NCI-H2029 (cell line): ENCODE measurements at places on chromosomes 4 and X.
A peak's percentile ranks its signal among the peaks of the same experiment; 100 is the strongest.

DNA sequence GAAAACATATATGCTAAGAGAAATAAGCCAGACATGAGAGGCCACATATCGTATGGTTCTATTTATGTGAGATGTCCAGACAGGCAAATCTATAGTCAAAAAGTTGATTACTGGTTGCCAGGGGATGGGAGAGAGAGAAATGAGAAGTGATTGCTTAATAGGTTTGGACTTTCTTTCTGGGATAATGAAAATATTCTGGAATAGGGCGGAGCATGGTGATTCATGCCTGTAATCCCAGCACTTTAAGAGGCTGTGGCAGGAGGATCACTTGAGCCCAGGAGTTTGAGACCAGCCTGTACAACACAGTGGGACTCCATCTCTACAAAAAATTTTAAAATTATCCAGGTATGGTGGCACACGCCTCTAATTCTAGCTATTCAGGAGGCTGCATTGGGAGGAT is 22.4 kb downstream of the RBM47 start:
- DNase-seq = no peak

- no peak for DNase-seq
These were observed 3.8 kb upstream of the NSG1 start for GRCh38 chr4:4383085-4383484.

DNA sequence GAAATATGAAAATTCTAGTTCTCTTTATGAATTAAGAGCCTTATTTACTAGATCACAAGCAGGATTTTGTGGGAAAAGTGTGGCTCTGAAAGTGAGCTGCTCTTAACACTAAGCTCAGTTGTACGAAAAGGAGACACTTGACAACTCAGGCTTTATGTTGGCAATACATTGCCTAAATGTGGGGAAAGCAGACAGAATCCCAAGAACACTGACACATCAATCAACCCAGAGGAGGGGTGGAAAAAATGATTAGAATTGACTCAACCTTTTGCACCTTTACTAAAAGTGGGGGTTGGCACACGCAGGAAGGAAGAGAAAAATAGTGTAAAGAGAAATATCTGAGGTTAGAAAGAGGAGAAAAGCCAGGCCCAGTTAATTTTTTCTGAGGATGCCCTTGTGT is 61.6 kb downstream of the CHST7 start:
- no peak for DNase-seq

GRCh38 chr4:94856030-94856429 is 98.3 kb downstream of the BMPR1B start:
- DNase-seq = no peak

DNA sequence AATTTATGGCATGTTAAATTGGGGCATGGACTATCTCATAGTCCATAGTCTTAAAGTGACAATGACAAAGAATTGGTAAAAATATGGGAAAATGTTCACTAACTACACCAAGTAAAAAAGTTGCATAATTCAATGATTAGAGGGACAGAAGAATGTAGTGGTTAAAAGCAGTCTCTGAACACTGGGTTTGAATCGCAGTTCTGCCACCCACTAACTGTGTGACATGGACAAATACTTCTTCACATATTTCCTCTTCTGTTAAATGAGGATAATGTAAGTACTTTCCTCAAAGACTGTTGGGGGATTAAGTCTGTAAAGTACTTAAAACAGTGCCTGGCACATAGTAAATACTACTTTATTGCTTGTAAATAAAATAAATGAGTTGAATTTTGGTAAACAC is 15.3 kb downstream of the COQ2 start:
- DNase-seq = no peak

DNA sequence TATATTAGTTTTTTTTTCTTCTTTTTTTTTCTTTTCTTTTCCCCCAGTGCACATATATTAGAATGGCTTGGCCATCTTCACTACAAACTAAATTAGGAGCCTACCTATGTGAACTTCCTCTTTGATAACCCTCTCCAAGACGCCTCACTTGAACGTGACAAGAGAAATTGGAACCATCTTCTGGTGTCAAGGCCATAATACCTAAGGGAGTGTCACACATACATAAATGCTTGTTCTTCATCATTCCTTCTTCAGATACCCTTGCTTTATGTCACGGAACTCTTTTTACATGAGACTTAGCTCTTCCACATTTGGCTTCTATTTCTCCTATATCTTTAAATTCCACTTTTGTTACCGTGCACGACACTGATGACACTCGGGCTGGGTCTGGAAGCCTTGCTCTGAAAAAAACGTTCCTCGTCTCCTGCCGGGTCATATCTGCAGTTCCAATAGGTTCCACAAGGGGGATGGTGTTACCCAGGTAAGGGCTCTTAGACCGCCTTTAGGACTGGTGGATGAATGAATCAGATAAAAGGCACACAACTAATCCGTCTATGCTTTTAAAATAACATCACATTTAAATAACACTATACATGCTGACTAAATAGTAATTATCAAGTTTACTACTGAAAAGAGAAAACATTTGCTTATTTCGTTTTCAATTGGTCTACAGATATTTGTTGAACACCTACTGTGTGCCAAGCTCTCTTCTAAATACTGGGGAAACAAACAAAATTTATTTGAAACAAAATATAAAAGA is 19.9 kb downstream of the DGAT2L6 start:
- DNase-seq = peak; percentile 52

DNA sequence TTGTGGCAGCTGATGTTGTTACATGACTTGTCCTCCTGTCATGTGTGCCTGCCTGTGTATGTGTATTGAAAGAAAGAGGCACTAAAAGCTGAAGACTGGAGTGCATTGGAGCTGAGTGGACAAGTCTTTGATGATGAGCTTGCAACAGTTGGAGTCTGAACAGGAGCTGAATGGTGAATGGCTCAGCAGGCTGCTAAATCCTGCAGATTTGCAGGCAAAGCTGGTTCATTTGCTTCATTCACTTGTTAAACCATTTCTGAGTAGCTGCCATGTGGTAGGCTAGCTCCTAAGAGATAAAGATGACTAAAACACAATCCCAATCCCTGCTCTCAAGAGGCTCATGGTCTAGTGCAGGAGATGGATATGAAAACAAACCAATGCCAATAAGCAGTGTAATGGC is 217.3 kb downstream of the CHRDL1 start:
- DNase-seq = no peak

DNA sequence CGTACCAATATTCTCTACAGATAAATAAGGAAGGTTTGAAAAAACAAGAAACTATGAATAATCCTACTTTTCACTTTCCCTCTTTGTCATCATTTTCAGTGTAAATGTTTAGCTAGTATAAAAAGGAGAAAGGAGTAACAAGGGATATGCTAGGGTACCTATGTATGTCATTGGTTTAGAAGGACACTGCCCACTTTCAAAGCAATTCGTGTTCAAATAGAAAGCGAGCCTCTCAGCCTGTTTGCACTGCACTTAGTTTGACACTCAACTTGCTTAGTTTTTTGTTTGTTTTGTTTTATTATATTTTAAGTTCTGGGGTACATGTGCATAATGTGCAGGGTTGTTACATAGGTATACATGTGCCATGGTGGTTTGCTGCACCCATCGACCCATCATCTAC is 21.6 kb upstream of the RXFP1 start:
- no peak for DNase-seq

DNA sequence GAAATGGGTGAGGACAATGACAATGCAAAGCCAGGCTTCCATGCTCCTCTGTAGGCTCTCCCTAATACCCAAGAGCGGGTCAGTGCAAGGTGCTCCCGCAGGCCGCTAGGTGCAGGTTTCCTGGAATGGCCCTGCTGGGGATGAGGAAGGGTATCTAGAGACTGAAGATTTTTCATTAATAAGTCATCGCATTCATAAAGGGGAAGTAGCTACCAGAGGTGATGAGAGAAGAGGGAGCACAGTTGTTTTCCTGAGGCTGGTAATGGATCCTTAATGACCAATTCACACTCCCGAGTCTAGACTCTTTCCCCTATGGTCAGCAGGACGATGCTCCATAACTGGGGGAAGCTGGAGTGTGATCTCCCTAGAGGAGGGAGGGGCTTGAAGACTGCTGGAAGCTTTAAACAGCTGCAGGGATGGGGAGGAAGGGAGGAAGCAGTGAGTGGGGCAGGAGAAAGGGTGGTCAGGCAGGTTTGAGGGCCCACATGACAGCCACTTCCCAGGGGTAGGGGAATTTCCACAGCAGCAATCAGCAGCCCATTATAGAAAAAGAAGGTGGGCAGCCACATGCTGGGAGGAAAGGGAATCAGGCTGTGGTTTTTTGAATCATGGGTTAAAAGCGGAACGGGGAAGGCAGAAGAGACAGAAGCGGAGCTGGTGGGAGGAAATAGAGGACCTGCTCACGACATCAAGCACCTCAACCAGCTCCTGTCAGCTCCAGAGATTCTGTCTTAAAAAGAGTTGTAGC is 10.2 kb upstream of the ATP6AP2 start:
- no peak for DNase-seq

- no peak for DNase-seq
These were observed 508.8 kb downstream of the ANKRD50 start for GRCh38 chr4:124203613-124204238.

DNA sequence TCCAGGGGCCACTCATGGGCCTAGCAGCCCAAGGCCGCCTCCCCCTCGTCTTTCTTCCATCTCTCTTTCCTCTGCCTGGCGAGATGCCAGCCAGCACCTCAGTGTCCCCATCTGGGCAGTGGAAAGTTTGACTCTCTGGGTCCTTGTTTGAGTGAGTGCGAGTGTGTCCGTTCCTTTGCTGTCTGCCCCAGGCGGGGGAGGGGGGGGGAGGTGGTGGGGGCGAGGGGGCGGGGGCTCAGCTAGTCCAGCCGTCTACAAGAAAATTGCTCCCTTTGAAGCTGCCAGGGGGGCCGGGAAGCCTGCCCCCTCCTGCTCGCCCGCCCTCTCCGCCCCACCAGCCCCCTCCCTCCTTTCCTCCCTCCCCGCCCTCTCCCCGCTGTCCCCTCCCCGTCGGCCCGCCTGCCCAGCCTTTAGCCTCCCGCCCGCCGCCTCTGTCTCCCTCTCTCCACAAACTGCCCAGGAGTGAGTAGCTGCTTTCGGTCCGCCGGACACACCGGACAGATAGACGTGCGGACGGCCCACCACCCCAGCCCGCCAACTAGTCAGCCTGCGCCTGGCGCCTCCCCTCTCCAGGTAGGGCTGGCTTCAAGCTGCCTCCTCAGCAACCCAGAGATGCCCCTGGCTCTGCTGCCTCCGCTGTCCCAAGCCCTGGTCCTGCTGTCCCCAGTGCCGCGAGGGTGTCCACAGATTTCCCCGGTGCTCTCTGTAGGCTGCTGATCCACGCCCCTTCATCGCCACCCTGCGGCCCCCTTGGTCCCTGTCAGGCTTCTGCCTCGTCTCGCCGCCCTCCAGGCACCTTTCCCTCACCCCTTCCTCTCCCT is at the start of gene BGN:
TSS of gene BGN (plus strand) at position 440 of the 821 bp plus-strand sequence. CDS start 9,652 bp downstream, outside the sequence.
- DNase-seq = no peak

DNA sequence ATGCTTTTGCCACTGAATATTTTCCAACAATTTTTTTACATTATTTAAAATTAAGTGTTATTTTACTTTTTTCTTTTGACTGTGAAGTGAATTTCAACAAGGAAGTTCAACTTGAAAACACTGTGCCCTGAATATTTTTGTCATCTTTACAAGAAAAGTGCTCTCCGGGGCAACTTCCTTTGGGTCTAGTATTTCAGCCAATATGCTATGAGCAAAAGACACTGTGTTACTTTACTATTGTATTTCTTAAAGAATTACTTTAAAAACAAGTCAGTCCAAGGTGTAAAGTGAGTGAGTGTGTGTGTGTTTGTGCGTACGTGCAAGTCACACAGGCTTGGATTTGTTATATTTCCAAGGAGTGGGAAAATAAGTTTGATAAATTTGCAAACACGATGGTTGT is 7.6 kb upstream of the USP53 start:
- no peak for DNase-seq

DNA sequence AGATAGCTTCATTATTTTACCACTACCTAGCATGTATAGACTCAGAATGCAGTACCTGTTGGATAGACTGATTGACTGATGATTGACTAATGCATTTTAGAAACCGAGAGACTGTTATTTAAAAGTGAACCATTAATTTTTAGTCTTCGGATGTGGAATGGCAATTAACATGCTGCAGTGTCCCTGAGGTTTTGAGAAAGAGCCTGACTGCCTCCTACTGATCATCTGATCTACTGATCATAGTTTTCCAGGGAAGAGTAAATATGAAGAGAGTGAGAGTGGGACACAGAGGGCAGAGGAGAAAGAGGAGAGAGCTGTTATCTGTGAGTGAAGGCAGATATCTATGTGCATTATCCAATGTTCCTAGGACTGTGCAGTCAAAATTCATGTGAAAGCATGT is 764.7 kb downstream of the TRIML1 start:
- DNase-seq = no peak

DNA sequence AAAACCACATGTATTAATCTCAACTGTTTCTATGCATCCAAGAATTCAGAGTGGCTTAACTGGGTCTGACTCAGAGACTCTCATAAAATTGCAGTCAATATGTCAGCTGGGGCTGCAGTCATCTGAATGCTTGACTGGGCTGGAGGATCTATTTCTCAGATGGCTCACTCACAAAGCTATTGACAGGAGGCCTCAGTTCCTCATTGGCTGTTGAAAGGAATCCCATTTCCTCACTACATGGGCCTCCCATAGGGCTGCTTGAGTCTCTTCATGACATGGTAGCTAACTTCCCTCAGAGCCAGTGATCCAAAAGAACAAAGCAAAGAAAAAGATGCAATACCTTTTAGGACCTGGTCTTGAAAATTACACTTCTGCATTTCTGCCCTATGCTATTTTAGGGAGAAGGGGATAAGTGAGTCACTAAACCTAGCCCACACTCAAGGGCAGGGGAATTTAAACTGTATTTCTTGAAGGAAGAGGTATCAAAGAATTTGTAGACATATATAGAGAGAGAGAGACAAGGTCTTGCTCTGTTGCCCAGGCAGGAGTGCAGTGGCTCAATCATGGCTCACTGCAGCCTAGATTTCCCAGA is 9.8 kb downstream of the SCFD2 start:
- no peak for DNase-seq

- DNase-seq = no peak
These were observed 4.5 kb upstream of the CBR4 start for GRCh38 chr4:169014586-169014985.

GRCh38 chr4:16676230-16676770 is 222.1 kb downstream of the LDB2 start:
- DNase-seq = no peak

DNA sequence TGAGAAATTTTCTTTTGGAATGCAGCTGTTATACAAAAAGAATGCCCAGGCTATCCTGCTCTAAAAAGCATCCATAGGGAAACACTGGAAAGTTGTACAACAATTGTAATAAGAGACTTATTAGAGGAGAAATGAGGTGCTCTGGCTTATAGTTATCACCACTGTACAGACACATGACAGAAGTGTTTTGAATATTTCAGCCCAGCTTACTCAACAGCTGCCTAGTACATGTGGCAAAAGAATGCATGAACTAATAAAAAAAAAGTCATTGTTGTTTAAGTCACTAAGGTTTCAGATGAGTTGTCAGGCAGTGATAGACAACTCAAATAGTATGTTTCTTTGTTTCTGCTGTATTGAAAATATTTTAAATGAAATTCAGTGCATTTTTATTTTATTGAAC is 307.7 kb downstream of the GPM6A start:
- DNase-seq = no peak
